ENCODE measurements at places on chromosomes 11 and 22.

GRCh38 chr11:120578596-120579154, 67.1 kb downstream of the GRIK4 start:
- no peak for DNase-seq

DNA sequence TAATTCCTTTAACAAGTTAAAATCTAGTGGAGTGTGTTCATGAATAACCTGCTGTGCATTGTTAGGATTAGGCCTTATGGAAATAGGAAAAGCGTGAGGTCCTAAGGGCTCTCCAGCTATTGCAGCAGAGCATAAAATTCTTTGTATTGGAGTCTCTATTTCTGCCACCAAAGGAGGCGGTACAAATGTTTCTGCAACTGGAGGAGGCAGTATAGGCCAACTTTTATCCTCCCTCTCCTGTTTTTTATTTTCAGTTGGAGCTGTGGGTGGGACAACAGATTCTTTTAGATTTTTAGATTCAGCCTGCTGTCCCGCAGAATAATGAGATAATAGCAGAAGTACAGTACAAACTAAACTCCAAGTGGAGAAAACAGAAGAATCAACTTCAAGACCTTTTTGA, 26.2 kb downstream of the OR10A6 start:
- no peak for DNase-seq

DNA sequence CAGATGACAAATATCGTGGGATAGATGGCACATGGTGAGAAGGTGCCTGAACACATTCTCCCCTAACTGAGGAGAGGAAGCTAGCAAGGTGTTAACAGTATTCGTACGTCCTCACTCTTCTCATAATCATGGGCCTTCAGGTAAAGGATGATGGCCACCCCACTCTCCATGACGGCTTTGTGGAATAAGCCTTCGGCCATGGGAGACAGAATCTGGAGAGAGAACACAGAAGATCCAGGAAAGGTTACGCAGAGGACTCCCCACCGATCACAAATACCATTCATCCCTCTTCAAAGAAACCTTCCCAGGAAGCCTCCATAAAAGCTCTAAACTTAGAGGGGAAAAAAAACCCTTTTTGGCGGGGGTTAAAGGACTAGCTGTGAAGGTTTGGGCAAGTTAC, 189.9 kb downstream of the BCR start:
- no peak for DNase-seq

GRCh38 chr11:33179348-33179803, 18.1 kb upstream of the CSTF3 start:
- no peak for DNase-seq

GRCh38 chr22:38921806-38922205, 35.6 kb upstream of the APOBEC3A start:
- DNase-seq: no peak

GRCh38 chr11:1484061-1484671, 2.4 kb downstream of the MOB2 start:
- no peak for DNase-seq

DNA sequence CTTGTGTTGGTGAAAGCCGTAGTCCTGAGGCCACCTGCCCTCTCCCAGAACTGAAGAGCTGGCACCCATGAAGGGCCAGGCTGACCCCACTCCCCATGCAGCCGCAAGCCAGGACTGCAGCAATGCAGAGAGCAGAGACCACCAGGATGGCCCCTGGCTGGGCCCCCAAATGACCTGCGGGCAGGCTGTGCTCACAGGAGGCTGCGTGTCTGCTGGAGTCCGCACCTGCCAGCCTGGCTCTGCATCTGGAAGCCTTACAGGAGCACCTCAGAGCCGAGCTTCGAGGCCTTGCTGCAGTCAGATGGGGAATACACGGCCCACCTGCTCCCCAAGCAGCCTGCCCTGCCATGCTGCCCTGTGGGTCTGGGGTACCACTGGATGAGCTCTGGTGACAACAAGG, 1336.8 kb downstream of the TBC1D22A start:
- no peak for DNase-seq

DNA sequence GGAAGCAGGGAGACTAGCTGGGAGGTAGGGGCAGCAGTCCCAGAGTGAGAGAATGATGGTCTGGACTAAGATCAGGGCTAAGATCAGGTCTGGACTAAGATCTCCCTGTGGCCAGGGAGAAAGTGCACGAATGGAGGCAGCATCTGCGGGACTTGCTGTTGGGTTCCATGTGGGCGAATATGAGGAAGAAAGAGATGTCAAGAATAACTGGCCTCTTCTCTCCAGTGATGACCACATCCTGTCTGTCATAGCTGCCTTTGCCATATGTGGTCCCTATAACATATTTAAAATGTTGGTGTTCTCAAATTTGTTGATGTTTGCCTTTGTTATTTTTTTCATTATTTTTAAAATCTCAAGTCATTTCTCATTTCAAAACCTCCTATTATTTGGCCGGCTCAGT, 27.4 kb upstream of the CXCR5 start:
- DNase-seq: no peak

DNA sequence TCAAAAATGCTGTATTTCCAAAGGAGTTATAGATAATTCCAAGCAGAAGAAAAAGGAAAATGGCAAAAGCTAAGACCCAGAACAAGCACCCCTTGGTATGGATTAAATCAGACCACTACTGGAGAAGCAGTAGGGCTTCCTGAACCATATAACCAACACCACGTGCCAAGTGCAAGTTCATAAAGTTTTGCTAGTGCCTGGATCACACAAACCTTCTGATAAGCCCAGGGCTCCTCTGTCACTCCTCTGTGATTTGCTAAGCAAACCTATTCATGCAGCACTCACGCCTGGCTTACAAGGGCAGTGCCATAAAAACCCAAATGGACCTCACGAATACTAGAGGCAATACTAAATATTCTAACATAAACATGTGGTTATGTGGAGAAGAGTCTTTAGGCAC, 13.3 kb downstream of the LARGE1 start:
- no peak for DNase-seq

GRCh38 chr11:36237391-36237790, 51.8 kb downstream of the COMMD9 start:
- no peak for DNase-seq

DNA sequence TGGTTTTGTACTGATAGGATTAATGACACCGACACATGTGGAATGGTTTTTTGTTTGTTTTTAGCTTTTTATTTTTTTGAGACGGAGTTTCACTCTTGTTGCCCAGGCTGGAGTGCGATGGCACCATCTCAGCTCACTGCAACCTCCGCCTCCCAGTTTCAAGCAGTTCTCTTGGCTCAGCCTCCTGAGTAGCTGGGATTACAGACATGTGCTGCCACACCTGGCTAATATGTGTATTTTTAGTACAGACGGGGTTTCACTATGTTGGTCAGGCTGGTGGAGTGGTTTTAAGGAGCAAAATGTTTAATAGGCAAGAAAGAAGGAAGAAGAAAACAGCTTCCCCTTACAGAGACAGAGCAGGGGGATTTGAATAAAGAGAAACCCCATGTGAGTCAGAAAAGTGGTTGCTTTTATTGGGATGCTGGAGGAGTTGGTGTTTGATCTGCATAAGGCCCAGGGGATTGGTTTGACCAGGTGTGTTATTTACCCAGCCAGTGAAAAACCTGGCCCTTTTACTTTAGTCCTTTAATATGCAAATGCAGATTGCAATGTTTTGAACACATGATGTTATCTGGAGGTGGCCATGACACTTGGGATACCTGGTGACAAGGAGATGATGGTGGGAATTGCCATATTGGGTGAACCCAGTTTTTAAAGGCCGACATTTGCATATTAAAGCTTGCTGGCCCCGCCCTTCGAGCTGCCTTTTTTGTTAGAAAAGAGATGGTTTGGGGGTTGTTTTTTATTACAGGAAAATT, 24.3 kb downstream of the SUSD2 start:
- DNase-seq: no peak

DNA sequence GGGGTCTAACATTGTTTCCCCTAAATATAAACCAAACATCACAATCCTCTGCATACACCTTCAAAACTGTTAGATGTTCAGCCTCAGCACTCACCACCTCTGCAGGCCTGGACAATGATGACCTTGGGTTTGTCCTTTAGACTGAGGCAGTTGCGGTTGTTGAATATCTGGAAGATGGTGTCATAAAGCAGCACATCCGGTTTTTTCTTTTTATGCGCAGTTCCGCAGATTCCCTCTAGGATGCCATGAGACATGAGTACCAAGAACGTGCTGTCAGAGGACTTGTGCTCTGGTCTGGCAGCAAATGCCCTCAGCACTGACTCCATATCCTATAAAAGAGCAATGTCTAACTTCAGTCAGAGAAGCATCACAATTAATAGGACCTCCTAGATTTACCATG, 22.8 kb downstream of the CASP5 start:
- no peak for DNase-seq

- DNase-seq: no peak
These were observed 16.2 kb upstream of the RRAS2 start for GRCh38 chr11:14374922-14375830.

DNA sequence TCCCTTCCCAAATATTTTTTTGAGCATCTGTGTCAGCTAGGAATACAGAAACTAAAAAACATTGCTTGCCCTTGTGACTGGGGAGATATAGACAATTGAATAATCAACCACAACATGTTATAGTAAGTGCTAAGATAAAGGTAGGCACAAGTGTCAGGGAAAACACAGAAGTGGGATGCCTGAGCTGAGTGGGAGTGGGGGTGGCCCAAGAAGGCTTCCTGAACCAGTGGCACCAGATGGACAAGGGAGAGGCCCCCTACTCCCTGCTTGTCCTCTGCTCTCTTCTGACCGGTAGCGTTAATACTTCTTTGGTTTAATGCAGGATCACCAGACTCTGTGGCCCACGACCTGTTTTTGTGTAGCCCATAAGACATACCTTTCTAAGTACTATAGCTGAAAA, 48.8 kb downstream of the PACS1 start:
- DNase-seq: no peak

DNA sequence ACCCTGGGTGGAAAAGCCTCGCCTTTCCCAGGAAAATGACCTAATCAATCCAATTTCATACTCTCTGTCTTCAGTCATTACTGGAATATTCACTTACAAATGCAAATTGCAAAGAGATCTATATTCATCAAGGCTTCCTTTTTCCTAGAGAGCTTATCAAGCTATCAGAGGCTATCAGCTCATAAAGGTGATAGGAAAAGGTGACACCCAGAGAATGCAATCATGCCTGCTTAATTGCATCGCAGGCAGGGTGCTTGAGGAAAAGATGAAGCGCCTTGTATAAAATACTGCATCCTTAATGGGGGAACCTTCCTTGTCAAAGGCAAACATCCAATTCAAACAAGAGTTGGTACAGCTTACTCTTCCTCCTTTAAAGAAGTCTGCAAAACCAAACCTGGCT, 59.7 kb downstream of the SHANK2 start:
- DNase-seq: no peak

DNA sequence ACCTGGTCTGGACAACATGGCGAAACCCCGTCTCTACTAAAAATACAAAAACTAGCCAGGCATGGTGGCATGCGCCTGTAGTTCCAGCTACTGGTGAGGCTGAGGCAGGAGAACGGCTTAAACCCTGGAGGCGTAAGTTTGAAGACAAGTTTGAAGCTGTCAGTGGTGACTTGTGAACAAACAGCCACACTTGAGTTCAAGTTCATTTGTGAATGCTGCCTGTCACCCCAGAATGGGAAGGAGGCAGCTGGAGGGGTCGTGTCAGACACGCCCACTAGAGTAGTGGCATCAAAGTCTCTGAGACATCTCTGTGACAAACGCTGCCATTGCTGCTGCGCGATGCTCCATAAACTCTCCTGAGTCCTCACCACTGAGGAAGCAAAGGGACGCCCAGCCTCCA, 74.2 kb downstream of the DGCR2 start:
- no peak for DNase-seq

DNA sequence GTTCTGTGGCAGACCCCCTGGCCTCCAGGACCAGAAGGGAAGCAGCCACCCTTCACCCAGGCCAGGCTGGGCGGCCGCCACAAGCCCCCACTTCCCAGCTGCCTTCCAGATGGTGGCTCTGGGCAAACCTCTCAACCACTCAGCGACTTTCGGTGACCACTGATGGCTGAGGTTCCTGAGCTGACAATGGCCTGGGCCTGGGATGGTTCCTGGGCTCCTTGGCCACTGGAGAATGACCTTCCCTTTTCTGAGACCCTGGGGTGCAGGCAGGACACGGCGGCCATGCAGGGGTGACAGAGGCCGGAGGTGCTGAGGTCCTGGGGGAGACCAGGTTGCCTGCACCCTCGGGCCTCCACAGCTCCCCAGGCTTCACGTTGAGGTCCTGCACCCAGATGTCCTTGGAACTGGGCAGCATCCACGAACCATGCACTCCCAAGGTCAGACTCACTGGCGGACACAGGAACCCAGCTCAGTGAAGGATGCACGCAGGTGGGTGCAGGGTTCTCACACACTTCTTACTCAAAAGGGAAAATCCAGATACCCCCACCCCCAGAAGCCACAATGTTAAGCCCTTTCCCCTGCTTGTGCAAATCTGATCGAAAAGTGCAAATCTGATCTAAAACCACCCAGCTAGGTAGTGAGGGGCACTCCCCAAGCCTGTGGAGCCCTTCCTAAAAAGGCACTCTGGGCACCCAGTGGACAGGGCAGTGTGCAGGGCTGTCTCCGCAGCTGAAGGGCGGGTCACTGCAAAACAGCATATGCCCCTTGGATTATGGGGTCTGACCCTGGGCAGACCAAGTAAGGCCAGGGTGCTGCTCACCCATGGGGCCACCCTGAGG, 13.9 kb upstream of the PHLDA2 start:
- no peak for DNase-seq

DNA sequence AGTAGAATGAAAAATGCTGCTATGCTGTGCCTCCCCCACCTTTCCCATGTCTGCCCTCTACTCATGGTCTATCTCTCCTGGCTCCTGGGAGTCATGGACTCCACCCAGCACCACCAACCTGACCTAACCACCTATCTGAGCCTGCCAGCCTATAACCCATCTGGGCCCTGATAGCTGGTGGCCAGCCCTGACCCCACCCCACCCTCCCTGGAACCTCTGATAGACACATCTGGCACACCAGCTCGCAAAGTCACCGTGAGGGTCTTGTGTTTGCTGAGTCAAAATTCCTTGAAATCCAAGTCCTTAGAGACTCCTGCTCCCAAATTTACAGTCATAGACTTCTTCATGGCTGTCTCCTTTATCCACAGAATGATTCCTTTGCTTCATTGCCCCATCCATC, 14.9 kb upstream of the HBE1 start:
- DNase-seq: no peak

DNA sequence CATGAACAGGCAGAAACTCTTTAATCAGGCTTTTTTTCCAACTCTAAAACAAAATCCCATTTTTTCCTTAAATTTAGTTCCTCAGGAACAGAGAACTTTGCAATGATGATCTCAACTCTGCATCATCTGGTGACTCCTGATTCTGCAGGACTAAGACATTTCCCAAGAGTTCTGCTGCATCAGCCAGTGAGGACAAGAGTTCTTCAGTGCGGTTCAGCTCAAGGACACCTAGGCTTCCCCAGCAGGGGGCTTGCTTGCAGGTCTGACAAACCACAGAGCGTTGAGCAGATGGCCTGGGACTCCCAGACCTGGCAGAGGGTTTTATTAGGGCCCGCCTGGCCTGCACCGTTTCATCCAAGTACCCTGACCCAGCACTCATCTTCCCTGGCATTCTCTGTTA, 6.4 kb downstream of the CDCA5 start:
- DNase-seq: no peak

All from cortex of kidney (tissue), 1 donor.